BJ (cell line): ENCODE measurements at places on chromosomes 12 and 14.
A peak's percentile ranks its signal among the peaks of the same experiment; 100 is the strongest.

- DNase-seq, result no peak
Observed at GRCh38 chr12:30792648-30793499, 38.1 kb upstream of the CAPRIN2 start.

- peak; percentile 88 for DNase-seq
Observed at GRCh38 chr14:52025310-52025709, 36.0 kb downstream of the RTRAF start.

DNA sequence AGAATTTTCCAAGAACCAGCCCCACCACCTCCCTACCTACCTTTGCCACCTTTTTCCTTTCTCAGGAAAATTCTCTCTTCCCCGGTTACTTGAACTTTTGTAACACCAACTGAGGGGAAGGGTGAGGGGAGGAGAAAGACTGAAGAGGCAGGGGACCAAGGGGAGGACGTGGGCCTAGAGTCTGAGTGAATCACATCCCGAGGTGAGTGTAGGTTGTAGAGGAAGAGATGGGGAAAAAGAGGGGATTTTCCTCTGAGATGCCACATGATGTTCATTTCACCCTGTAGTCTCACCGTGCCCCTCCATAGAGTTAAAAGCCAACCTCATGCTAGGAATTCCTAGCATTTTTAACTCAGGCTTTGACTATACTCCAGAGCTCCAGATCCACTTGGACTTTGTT is 311.8 kb downstream of the RPAP3 start:
- DNase-seq, result no peak

GRCh38 chr12:13504074-13504473 is 307.5 kb downstream of the EMP1 start:
- DNase-seq, result no peak

DNA sequence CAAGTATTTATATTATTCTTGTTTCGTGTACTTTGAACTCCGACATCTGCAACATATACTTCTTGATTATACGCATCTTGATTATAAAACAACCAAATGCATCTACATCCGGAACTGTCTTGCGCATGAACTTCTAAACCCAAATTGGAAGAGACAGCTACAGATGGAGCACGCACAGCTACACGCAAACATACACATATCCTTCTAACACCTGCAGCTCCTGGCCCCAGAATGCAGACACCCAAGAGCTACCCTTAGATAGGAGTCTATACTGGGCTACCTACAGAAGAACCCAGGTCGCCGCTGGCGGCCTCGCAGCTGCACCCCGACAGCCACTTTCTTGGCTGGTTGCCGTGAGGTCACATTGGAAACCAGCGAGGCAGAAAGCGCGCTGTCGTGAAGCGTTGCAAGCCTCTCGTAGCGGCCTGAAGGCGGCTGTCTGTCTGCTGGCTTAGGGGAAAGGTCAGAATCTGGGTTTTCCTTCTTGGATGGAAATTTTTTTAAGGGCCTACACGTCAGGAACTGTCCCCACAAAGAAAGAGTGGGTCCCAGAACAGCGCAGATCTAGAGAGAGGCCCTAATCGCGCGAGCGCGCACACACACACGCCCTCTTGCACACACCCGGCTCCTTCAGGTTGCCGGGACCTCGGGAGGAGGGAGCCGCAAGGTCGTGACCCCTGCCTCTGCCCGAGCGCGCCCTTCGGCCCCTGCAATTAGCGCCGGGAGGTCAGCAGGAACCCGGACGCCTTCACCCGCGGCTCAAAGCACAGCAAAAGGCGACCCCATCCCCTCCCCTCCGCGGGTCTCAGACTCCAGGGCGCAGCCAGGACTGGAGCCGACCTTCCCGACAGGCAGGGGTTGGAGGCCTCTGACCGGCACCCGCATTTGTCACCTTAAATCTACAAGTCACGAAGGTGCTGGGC is 17.0 kb downstream of the TBX3 start:
- no peak for DNase-seq

DNA sequence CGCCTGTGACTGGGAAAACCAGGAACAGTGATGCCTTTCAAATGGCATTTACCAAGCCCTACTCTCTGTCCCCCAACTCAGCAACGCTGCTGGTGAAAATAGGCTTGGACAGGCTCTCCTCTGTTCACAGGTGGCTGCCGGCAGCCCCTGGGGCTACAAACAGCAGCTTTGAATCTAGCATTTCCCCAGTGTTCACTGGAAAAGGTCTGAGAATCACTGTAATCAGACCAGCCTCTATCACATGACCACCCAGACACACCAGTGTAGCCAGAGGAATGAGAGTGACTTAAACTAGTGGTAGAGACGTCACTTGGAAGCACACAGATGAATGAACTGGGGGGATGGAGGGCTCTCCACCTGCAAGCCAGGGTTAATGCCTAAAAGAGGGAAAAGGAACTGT is 151.8 kb downstream of the FOXN3 start:
- no peak for DNase-seq

GRCh38 chr12:25550186-25550585 is 2.9 kb downstream of the LMNTD1 start:
- DNase-seq, result peak; percentile 44

DNA sequence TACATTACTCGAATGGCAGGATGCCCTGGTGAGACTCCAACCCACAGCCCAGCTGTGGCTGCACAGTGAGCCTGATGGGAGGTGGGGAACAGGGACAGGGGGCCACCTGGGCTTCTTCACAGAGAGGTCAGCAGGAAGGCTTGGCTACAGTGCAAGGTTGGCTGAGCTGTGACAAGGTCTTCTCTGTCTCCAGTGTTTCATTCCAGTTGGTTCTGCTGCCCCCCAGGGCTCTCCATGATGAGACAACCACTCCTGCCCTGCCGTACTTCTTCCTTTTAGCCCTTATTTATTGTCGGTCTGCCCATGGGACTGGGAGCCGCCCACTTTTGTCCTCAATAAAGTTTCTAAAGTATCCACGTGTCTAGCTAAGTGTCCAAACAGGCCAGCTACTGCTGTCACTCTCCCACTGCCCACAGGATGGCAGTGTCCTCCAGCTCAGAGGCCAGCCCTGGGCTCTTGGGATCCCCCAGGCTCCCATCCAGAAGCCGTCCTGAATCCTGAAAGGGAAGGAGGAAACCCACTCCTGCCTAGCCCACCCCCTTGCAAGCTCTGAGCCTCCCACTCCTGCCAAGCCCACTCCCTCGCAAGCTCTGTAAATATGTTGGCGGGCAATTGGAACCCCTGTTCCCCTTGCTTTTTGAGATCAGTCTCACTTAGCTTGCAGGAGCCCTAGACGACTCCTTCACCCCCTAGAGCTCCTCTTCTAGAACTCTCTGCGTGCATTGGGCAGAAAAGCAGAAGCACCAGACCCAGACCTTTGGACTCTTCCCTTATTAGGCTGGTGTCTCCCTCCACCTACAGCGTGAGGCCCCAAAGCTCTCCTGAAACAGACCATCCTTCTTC is 5.4 kb downstream of the C1QL4 start:
- no peak for DNase-seq
